ENCODE measurements at places on chromosomes 5 and 9.

- no peak for DNase-seq
Observed at GRCh38 chr5:126464016-126464415, 40.8 kb downstream of the GRAMD2B start.

DNA sequence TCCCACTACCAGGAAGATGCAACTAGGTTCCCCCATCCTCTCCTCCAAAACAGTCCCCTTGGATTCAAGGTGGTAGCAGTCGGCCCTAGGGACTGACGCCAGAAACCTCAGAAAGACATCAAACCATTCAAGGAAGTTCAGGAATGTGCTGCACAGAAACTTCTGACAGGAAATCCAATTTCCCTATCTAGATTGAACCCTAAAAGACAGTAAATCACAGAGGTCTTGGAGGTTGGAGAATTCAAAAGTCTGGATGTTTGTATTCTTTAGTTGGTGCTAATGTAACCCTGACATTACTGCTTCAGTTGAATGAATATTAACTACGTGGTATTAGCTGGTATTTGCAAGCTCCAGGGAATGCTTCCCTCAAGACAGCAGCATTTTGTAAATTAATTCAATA, 125.3 kb downstream of the SYK start:
- no peak for DNase-seq

- DNase-seq = no peak
Observed at GRCh38 chr9:115015018-115015635, 84.7 kb upstream of the TNFSF8 start.

GRCh38 chr5:115850744-115851416, 9.1 kb downstream of the AP3S1 start:
- no peak for DNase-seq

GRCh38 chr9:25537808-25538207, 140.4 kb downstream of the TUSC1 start:
- no peak for DNase-seq

- no peak for DNase-seq
Observed at GRCh38 chr5:16028708-16029107, 150.9 kb downstream of the MARCHF11 start.

DNA sequence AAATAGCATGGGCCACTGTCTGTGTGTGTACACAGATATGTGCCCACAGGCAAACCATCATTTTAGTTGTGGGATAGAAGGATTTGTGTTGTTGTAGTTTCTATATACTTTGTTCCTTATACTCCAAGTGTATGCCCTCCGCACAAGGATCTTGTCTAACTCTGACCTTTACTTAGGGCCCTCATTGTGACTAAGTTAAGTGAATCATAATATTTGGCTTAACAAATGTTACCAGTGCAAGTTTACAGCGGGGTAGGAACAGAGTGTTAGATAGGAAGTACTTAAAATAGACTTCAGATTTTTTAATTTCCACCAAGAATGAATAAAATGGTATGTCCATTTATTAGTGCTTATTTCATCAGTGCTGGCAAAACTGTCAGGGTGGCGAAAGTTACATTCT, 29.5 kb upstream of the CYFIP2 start:
- DNase-seq = no peak

DNA sequence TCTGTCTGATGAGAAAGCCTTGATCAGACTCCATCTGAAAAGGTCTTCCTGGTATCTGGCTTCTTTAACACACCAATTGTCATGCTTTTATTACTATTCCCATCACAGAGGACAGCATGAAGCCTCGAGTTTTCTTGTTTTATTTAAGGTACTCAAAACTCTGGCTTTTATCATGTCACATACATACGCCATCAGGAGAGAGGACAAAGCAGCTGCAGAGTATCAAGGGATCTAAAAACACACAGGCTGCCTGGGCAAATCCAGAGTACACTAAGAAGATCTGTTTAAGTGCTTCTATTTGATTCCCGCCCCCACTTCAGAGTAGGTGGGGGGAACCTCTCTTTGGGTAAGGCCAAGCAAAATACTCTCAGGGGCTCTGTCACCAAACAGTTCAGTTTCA, 277.2 kb downstream of the SPOCK1 start:
- DNase-seq = no peak

DNA sequence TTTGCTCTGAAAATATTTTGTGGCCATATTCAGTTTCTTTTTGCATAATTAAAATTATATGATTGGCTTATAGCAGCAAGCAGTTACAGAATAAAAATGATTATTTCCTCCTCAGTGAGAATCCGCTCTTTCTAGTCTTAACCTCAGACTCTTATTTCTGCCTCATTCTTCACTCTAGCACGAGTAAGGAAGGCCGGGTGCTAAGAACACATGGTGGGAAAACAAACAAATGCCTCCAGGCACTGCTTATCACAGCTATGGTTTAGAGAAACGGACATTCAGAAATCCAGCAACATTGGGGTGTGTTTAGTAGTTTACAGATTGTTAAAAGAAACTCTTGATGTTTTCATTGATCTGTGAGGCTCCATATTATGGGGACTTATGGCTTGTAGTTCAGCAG, 168.7 kb downstream of the KDM4C start:
- DNase-seq = no peak

DNA sequence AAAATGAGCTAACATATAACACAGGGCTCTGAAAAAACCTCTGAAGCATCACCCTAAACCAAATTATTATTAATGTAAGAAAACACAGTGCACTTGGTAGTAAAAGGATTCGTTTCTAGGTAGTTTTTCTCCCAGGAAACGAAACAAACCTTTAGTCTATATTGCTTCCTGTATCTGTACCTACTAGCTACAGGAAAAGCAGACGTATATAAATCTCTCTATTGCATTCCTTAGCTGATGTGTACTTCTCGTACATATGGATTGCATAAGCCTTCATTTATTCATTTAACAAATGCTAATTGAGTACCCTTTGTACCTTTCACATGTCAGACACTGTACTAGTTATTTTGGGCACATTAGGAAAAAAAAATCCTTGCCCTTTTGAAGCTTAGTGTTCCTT, 85.0 kb upstream of the RASA1 start:
- no peak for DNase-seq

DNA sequence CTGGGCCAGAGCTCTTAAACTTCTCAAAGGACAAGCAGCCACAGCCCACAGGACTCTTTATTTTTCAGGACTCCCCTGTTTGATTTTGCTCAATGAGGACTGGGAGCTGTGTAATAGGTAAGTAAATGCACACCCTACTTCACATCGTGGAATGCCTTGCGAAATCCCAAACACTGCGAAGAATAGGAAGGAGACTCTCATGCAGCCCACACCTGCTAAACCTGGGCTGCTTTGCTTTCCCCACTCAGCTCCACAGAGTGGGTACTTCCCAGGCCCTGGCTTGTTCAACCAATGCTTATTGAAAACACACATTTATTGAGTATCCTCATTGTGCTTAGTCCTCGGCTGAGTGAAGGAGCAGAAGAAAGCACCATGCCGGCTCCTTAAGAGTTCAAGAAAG, 103.3 kb upstream of the FSTL4 start:
- DNase-seq = peak; percentile 46

- DNase-seq = no peak
Observed at GRCh38 chr5:55338092-55338613, 30.4 kb downstream of the MTREX start.

DNA sequence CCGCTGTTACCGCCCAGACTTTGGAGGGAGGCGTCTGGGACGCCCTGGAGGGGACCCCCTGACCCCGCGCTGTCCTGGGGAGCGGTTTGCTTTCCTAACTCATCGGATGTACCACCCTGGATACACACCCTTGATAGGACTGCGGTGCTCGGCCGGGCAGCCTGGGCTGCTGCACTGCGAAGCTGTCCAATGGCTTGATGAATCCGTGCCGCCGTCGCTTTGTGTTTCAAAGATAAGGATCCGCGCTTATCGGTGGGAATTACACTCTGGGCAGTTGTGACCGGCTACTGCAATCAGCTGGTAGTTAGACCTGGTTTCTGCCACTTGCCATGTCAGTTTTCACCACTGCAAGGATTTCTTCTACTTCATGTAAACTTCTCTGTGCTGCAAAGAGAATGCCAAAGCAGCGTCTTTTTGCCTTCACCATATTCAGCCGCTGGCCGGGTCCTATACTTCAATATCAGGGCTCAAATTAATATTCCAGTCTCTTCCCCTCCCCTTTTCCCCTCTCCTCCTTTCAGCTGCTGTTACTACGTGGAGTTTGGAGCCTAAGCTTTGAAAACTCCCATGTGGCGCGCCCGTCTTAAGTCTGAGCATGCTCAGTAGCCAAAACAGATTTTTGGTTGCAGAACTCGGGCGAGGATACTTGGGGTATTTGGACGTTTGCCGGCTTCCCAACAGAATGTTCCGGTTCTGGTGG, 727 bp downstream of the SMAD5 start:
- peak; percentile 75 for DNase-seq

DNA sequence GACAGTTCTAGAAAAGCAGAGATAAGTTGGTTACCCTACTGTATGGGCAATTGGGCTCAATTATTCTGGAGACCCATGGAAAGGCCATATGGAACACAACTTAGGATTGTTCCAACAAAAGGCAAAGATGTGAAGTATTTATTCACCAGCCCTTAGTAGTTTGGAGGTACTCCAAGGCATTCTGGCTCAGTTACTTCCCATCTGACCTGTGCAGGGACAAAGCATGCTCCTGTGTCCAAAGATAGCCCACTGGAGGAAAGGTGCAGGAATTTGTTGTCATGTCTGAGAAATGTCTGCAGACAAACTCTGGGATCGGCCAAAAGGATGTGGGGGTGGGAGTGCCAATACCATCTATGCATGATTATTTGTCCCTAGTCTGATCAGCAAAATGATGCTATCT, 279.5 kb upstream of the PTGER4 start:
- no peak for DNase-seq

GRCh38 chr5:176542596-176543427, 5.6 kb upstream of the RNF44 start:
- no peak for DNase-seq

GRCh38 chr5:113057557-113057984, 81.0 kb downstream of the DCP2 start:
- peak; percentile 45 for DNase-seq

GRCh38 chr9:133852431-133852830, 114.3 kb upstream of the SARDH start:
- DNase-seq = no peak

DNA sequence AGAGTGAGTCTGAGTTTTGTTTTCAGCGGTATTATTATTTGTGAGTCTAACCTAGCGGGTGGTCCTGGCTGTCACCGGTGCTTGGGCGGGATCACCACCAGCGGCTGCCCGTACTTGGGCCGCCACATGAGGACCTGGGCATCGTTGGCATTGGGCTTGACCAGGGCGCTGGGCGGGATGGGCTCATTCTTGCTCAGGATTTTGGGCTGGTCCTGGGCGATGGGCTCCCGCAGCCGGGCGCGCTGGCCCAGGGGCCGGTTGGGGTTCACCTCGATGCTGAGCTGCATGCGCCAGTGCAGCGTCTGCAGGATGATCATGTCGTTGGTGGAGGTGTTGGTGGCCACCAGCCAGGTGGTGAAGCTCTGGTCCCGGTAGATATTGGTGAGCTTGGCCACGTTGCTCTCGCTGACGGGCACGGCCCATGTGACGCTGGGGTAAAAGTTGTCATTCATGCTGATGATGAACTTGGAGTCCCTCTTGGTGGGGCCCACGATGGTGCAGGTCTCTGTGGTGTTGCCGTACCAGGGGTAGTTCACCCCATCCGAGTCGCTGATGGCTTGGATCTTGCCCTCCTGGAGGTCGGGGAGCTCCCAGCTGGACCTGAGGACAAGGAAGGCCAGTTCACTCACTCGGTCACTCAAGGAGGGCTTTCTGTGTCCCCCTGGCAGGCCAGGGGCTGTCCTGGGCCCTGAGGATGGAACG, 15.4 kb downstream of the FAM78A start:
- no peak for DNase-seq

DNA sequence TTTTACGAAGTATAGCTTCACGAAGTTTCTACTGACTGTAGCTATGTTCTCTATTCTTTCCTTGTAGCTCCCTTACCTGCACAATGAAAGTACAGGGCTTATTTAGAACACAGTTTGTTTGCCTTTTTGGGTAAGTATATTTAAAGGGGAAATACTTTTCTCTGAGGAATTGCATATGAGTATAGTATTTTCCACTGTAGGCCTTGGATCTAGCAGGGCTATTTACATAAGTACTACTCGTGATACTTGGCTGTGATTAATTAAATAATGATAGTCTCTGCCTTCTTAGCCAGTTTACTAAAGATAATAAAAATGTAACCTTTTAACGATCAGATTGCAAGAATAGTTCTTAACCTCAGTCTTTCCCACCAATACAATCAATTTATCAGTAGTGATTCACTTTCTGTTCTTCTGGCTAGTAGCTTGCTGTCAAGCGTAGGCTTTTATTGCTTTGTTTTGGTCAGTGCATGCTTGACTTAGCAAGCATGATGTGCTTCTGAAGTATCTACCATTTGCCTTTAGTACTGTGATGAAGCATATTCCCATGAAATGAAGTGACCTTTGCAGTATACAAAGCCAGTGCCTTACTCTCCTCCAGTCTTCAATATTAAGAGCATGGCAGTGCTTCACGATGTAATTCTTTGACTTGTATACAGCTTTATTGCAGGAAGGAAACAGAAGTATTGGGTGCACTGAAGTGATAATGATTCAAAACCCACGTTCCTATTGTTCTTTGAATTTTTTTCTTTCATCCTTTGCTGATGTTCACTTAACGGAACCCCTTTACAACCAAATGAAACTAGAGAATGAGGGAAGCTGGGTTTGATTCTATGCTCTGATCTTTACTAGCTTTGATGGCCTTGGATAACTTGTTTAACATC, 64.2 kb downstream of the SLC44A1 start:
- no peak for DNase-seq

GRCh38 chr5:107389130-107389774, 281.5 kb downstream of the EFNA5 start:
- DNase-seq = no peak

DNA sequence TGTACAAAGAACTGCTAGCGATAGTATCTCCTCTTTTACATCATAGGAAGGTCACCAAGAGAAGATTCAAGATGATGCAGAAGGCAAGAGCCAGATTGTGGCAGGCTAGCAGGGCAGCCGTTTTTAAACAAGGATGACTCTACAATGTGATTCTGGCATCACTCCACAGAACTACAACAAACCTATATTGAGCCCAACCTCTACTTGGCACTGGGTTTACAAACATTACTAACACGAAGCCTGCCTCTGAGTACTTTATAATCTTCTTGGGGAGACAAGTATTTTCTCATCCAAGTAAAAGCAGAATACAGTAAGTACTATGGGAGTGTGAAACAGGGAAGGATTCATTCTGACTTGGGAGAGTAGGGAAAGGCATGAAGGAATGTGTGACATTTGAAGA, 448.6 kb downstream of the ZNF608 start:
- no peak for DNase-seq

GRCh38 chr5:103031607-103032006, 88.3 kb downstream of the GIN1 start:
- no peak for DNase-seq

GRCh38 chr5:172114875-172115422, 73.1 kb downstream of the STK10 start:
- no peak for DNase-seq

DNA sequence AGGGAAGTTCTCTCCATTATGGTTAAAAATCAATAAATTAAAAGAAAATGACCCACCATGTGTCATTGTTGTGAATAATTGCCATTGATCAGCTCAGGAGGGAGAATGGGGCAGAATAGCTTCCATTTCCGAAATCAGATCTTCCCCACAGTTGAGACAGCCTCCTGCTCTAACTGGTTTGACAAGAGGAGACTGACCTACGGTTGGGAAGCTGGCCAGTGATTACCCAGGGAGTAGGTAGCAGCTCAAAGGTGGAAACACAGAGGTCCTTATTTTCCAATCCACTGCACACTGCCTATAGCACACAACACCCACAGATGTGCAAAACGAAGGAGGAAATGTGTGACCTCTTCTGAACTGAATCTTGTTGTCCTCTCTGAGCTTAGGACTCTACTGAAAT, 69.0 kb upstream of the DAPK1 start:
- no peak for DNase-seq

- no peak for DNase-seq
Observed at GRCh38 chr5:152514827-152515397, 109.8 kb upstream of the NMUR2 start.
